ENCODE measurements at places on chromosomes 12 and 14.

DNA sequence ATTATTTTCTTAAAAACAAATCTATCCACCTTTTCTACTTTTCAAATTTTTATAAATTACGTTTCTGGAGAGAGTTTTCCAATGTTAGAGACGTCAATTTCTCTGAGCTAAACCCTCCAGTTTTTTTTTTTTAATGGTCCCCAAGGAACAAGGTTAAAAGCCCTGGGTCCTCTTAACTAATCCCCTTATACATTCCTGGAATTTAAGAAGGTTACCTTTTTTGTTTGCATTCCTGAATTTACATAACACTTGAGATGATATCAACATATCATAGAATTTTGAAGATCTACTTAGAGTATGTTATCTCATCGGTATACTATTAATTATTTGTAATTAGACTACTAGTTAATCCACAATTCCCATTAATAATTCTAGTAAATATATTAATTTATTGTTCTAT, 662.2 kb upstream of the LRFN5 start:
- no peak for DNase-seq

DNA sequence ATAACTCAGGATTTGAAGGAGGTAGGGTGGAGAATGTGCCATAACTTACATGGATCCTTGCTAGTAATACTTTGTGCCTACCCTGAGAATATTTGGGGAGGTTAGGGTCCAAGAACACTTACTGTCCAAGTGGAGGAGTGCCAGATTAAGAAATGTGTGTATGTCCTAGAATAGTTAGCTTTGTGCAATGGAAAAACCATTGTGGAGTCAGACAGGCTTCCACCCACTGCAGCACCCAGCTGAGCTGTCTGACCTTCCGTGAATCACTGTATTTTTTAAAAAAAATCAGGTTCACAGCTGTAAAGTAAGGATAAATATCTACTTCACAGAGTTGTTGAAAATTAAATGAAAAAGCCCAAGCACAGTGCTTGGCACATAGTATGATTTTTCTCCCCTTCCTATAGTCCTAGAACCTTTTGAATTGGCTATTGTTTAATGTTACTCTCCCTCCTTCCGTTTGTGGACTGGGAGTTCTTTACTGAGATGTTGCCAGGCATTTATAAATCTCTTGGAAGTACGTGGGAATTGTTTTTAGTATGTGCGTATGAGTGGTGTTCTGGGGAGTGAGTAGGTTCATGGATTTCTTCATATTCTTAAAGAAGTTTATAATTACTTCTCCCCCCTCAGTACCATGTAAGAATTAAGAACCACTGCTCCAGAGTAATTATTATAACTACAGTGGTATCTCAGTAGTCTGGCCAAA, 9.2 kb downstream of the RAB21 start:
- no peak for DNase-seq

GRCh38 chr12:109553483-109553882, 19.8 kb downstream of the MMAB start:
- no peak for DNase-seq

GRCh38 chr14:20413744-20414082, 412 bp upstream of the TEP1 start:
- peak; percentile 61 for DNase-seq
